ENCODE measurements at places on chromosomes 11 and 22.

DNA sequence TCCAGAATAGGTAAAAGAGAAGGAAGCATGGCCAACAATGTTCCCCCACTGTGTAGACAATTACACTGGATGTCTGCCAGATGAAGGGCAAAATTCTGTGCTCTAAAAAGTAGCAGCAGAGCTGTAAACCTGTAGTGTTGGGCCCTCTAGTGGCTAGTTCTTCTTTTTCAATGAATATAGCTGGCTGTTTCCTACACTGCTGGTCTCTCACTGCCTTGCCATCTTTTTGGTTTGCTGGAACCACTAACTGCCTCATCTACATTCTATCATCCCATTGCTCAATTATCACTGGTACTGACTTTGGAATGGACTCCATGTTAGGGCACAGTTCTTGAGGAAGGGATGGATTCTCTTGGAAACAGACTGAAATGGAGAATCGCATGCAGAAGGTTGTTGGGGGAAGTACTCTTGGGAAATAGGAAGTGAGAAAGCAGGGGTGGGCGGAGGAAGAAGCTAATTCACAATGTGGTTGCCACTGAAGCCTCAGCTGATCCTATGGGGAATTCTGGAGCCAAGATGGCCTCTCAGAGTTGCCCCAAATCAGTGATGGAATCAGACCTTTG, 17.9 kb downstream of the KCNE3 start:
- no peak for DNase-seq

GRCh38 chr11:67243051-67243450, 23.2 kb upstream of the GRK2 start:
- DNase-seq = no peak

DNA sequence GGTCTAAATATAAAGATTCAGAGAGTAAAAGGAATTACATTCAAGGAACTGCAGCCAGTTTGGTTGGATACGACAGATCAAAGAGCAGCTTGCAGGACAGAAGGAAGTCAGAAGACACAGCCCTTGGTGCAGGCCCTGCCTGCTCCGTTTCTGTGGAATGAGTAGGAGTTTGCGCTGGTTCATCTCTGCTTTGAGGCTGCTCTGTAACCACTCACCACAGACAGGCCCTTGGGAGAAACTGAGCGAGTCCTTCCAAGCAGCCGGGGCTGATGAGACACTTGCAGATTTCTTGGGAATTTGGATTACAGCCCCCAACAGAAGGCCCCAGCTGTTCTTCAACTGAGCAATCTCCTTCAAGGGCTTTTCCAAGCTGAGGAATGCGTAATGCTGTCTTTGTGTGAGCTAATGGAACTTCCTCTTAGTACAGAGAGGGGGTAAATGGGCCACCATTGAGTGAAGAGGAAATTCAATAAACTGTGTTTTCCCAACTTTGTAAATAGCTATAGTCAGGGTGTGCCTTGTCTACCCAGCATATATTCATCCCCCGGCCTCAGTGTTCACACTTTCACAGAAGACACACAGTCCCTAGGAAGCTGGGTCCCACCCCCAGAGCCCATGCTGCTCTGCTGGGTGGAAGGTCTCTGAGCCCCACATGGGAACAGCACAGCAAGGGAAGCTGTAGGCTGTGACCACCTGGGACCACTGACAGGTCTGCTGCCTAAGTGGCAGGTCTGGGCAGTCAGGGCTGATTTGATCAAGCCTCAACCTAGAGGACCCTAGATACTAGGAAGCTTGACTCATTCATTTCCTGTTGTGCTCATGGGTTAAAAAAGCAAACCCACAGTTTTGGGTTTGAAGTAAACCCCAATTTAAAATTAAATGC, 16.6 kb downstream of the IL10RA start:
- no peak for DNase-seq

GRCh38 chr11:94129512-94130297, 1.1 kb downstream of the PANX1 start:
- DNase-seq = no peak

DNA sequence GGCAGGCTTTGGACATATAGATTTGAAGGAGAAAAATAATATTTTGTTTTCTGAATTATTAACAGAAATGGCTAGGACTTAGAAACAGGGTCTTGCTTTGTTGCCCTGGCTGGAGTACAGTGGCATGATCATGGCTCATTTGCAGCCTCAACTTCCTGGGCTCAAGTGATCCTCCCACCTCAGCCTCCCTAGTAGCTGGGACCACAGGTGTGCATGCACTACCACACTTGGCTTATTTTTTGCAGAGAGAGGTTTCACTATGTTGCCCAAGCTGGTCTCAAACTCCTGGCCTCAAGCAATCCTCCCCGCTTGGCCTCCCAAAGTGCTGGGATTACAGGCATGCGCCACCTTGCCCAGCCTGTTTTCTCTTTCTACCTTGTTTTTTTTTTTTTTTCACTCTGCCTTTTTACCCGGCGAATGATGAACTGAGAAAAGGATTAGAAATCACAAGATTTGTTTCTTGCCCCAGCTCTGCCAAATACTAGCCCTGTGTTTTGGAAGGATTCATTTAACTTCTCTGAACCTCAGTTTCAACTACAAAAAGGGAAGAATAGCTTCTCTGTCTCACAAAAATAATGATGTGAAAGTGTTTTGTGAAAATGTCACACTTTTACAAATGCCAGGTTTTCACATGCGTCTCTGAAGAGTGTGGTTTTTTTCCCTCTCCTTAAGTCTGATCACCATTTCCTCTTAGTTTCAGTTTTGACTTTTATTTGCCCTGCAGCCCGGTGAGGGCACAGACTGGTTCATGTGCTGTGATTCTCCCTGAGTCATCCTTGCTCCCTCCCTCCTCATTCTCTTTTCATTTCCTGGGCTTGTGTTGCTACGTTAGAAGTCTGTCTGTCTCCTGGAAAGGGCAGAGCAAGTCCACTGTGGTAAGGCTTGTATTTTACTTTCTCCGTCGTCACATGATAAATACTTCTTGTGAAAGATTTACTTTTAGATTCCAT, 67.7 kb downstream of the BCL2L13 start:
- no peak for DNase-seq

- no peak for DNase-seq
Observed at GRCh38 chr11:32839308-32839707, 9.6 kb downstream of the PRRG4 start.

Measured in coronary artery (tissue), 2 donors.